Iris pigment epithelial cell (primary cell): ENCODE measurements at places on chromosomes 5 and 9.

DNA sequence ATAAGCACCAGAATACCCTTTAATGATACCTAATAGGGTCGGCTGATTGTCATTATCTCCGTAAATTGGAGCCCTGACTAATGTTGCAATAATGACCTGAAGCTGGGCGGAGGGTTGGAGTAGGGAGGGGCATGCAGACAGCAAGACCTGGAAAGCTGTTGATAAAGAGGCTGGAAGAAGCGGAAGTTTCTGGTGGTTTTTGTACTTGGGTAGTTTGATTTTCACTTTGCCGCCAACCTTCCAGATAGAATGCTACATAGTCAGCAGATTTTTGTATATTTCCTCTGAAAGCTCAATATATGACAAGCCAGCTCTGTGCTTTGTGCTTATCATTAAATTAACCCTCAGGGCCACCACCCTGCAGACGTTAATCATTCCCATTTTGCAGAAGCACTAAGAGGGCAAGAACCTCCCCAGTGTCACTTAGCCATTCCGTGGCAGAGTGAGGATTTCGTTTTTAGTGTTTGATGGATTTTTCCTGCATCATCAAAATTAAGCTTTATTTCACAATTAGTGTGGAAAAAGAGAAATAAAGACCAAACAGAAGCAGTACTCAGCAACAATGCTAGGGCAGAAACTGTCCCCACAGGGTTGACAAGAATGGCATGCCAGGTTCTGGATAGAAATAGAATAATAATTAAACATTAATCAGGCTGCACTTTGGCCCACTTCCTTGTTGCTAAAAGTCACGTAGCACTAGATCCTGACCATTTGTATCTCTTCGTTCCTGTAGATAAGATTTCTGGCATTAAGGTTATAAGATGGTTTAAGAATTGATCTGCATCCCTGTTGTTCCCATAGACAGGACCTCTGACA is 34.7 kb downstream of the DIRAS2 start:
- DNase-seq = no peak

- DNase-seq = no peak
Observed at GRCh38 chr5:14414656-14415023, 167.0 kb upstream of the OTULINL start.

- no peak for DNase-seq
Observed at GRCh38 chr5:38816083-38817030, 29.5 kb upstream of the OSMR start.

DNA sequence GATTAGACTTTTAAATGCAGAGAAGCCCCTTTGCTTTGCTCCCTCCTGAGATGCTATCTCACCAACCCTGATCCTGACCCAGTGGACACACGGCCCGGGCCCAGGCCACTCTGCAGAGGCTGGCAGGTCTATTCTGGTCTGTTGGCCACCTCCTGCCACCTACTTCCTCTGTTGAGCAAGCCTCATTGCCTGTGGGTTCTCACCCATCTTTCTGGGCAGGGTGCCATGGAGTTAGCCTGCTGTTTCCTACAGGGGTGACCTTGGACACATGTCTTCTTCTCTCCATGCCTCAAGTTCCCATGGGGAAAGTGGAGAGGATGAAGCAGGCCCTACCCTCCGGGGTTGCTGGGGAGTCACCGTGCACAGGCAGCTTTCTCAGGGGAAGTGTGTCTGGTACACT is 266.2 kb upstream of the IRX1 start:
- no peak for DNase-seq

GRCh38 chr9:123631862-123632261 is 275.9 kb downstream of the CRB2 start:
- no peak for DNase-seq

GRCh38 chr5:180817893-180818674 is 15.5 kb upstream of the MGAT1 start:
- no peak for DNase-seq

- DNase-seq = no peak
Observed at GRCh38 chr5:74031536-74031935, 405.5 kb downstream of the ARHGEF28 start.
